Activated T-cell treated with anti-CD3 and anti-CD28 coated beads for 48 hours (primary cell): ENCODE measurements at places on chromosomes 2 and 18.

DNA sequence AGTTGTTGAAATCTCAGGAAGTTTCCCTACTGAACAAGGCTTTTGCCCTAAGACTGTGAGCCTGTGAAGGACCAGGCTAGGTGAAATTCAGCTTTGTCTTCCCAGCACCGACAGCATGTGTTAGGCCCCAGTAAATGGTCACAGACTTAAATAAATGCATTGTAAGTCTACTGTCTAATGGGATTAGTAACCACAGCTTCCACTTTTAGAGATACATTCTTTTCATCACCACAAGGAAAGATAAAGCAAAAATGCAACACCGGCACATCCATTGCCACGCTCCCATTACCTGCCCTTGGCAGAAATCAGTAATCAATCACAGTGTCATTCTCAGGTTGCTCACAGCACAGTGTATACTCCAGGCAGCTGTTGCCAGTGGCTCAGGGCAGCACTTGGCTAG is 59.3 kb downstream of the CRACDL start:
- no peak for DNase-seq

DNA sequence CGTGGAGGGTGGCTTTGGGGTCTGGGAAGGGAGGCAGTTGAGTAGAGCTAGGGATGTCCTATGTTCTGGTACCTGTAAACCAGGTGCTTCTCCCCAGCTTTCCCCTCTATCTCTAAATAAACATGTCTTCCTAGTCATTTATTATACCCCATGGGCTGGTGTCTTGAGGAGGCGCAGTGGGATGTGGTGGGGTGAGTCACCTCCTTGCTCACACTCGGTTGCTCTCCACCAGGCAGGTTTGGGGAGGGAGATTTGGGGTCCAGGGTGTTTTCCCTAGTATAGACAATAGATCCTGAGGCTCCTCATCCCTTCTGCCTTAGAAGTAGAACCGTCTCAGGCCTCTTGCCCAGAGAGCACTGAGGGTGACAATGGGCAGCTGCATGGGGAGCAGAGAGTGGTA is 5.1 kb downstream of the PSD4 start:
- peak; percentile 59 for DNase-seq

DNA sequence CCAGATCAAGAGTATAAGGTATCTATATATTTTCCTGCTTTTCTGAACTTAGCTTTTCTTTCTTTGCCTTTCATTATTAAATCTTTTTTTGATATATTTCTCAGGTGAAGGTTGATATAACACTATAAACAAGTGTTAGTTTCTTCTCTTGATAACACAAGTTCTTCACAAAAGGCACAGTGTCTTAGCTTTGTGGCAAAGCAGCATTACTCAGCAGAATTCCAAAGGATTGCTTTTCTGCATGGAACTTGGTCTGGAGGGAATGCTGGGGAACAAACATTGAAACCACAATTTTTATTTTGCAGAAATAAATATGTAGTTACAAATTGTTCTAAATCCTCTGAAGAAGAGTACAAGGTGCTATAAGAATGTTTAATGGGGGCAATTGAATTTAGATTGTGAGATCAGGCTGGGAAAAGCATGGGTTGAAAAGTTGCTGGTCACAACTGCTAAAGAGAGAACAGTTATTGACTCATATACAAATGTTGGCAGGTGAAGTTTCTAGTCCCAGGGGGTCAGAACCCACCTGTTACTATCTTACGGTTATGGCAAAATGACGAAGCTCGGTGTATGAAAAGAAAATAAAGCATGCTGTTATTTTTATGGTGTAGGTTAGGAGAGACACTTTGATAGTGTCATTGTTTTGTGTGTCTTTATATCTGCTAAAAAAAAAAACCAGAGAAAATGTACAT is 68.2 kb downstream of the UBR3 start:
- no peak for DNase-seq

DNA sequence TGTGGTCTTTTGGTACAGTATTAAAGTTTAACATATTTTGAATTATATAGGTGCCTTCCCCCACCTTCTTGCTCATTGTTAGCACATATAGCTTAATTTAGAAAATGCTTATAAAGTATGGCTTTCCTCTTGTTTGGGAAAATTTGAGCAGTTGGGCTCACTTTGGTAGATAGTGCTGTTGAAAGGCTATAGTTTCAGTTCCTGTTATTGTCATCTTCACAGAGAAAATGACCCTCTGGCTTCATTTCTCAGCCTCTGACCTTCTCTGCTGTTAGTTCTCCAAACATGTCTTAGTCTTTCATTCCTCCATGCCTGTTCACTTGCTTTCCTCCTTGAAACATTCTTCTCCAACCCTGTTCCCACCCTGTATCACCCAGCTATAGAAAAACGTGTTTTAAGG is 200.6 kb downstream of the WDR7 start:
- DNase-seq, result no peak

DNA sequence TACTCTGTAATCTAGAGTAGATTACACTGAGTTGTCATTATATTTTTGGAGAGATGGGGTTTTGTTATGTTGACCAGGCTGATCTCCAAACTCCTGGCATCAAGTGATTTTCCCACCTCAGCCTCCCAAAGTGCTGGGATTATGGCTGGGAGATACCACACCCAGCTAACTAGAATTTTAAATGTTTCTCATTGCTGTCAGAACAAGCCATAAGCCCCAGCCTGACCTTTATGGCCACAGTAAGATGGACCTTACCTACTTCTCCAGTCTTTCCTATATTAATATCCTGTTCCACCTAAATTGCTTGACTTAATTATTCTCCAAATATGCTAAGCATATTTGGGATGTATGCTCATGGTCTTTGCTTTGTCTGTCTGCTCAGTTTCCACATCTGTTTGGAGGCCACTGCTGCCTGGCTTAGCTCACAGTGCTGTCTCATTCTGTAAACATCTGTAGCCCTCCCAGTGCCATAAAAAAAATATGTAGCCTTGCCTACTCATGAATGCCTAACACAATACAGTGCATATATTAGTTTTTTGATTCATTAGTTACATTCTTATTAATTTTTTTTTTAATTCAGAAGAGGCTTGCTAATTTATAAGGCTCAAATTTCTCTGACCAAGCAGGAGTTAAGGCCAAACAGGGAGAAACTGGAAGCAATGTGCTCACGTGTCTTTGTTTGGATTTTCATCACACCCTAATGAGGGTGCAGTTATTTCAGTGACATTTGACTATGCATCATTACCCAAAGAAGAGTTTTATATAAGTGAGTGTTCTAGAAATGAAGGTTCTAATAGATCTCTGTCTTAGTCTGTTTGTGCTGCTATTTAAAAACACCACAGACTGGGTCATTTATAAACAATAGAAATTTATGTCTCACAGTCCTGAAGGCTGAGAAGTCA is 45.3 kb upstream of the PSME4 start:
- no peak for DNase-seq

DNA sequence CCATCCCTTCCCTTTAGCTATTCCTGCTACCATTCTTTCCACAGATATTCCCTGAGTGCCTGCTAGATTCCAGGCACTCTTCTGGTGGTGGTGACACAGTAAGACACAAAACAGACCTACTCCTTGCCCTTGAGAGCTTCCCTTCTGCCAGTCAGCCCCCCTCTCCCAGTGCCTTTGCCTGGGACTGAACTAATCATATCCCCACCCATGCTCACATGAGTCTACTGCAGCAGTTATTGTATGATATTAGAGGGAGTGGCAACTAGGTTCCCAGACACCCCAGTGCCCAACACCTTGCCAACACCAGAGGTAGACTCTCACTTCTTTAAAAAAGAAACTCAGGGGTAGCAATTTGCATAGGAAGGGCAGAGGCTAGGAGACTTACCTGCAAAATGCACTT is 7.2 kb upstream of the LBH start:
- no peak for DNase-seq

- DNase-seq, result no peak
Observed at GRCh38 chr18:57404345-57404744, 30.8 kb upstream of the ONECUT2 start.

DNA sequence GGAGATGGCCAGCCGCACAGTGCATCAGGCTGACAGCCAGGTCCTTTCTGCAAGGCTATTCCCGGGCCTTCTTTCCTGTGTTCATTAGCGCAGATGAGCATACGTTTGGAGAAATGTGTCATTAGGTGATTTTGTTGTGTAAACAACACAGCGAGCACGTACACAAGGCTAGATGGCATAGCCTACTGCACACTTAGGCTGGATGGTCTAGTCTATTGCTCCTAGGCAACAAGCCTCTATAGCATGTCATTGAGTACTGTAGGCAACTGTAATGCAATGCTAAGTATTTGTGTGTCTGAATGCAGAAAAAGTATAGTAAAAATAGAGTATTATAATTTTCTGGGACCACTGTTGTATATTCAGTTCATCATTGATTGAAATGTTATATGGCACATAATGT is 50.9 kb upstream of the PHLPP1 start:
- no peak for DNase-seq

DNA sequence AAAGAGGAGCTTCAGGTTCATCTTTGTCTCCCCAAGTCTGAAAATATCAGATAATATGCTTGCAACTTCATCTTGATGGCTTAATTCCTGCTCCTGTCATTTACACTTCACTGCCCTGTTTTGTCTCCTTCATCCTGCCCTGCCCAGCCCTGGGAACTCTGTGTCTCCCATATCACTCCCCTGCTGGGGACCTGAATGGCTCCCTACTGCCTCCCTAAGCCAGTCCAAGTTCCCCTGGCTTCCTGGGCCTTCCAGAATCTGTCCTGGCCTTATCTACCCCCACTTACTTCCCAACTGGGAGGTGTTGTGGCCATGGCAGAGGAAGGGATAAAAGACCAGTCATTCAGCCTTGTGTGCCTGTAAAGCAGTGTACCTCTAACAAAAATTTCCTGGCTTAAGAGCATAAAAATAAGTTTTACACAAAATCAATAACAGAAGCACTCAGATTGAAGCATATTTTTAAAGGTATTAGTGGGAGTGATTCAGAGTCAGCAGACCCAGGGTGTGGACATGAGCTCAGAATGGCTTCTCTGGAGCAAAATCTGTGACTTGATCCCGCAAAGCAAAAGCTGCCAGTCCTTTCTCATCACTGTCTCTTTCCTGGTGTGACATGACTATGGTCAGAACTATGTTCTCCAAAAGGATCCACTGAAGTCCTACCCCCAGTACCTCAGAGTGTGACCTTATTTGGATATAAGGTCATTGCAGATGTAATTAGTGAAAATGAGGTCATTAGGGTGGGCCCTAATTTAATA is 59.1 kb downstream of the INO80C start:
- DNase-seq, result no peak

DNA sequence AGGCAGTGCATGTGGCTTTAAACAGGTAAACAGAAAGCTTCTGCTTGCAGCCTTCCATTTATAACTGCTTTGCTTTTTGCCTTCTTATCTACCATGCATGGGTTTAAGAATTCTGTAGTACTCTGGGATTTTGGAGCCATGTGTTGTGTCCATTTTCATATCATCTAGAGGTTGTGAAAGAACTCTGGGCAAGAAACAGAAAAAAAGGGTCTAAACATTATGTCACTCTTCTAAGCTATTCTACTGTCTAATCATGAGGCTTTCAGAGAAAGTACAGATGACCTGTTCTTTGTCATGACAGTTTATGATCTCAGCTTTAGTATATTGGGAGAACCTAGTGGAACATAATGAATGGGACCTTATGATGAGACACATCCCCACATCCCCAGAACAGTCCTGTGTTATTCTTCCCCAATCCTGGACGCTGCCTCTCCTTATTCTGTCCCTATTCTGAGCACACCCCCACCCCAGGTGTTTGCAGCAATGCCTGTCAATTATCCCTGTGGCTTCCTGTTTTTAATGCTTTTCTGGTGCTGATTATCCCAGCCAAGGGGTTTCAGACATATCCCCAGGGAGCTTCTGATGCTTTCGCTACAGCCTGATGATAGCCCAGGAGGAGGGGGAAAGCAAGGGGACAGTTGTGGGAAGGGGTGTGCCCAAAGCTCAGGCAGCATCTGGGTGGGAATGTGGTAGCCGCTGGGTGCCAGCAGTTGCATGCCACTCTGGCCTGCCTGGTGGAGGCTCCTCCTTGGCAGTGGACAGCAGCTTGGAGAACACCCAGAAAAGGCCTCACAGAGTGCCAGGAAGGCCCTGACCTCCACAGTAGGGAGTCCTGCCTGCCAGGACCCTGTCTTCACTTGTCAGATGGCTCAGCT is 169.5 kb upstream of the MAP3K20 start:
- no peak for DNase-seq

- no peak for DNase-seq
Observed at GRCh38 chr2:60350791-60351190, 202.7 kb downstream of the BCL11A start.
